ENCODE measurements at places on chromosomes 1 and 21.
A peak's percentile ranks its signal among the peaks of the same experiment; 100 is the strongest.

- DNase-seq, result no peak
These were observed 3.4 kb downstream of the CAPN9 start for GRCh38 chr1:230750576-230750975.

DNA sequence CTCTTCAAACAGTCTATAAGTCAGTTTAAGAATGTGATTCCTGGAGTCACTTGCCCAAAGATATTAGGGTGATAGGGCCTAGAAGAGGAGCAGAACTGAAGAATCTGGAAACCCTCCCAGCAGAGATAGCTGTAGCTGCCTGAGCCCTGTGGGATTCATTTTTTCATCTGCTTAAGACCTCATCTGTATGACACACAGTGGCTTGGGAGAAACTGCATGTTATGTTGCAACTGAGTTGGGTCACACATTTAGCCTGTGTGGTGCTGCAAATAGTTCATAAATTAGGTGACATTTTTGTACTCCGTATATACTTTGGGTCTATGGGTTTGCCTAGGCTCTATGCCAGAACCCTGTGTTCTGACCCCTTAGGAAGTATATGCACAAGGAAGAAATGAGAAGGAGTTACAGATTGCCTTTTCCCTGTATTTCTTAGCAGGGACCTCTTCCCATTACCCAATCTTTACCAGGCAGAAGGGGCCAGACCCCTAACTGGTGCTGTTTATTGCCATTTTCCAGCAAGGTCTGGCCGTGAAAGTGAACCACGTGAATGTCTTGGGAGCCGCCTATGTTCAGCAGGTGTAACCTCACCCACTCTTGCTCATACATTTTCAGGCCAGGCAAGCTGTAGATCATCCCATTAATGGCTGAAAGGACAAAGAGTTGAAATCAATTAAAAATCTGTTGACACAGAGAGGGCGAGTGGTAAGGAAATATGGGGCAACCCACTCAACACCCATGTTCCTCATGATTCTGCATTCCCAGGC lies 41.9 kb upstream of the SLC19A2 start:
- peak; percentile 17 for DNase-seq

DNA sequence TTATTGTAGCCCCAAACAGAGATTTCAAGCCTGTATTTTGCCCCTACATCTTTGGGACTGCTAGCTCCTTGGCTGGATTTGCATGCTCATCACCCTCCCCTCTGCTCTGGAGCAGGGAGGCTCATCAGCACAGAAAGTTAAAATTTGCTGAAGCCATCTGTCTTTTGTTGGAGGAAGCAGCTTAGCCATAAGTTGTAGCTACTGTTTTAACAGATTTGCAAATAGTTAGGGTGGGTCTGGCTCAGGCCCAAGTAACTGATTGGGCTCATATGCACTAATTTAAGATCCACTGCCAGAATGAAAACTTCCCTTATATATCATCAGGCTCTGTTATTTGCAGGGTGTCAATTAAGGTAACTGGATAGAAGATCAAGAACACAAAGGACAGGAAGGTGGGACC lies 307.0 kb downstream of the ZP4 start:
- DNase-seq, result no peak

DNA sequence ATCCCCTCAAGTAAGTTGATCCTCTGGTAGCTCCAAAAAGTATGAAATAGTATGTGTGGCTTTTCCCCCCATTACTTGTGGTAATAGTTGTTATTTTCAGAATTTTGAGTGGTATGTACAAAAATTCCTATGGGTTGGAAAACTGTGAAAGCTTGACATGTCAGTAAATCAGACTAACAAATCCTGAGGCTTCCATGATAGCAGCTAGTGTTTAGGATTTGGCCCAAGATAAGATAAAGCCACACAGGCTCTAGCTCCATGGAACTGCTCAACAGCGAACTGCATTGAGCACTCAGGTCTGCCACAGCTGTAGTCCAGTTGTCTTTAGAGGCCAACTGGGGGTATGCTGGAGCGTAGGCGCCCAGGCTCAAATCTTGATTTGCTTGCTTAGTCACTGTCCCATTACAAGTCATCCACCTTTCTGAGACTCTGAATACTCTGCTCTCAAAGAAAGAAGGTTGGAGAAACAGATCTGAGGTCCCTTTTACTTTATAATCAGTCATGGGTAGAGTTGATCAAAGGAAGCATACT lies 28.7 kb downstream of the ATP1A1 start:
- DNase-seq, result peak; percentile 12

- no peak for DNase-seq
These were observed 54.5 kb downstream of the GNG4 start for GRCh38 chr1:235595079-235595478.

DNA sequence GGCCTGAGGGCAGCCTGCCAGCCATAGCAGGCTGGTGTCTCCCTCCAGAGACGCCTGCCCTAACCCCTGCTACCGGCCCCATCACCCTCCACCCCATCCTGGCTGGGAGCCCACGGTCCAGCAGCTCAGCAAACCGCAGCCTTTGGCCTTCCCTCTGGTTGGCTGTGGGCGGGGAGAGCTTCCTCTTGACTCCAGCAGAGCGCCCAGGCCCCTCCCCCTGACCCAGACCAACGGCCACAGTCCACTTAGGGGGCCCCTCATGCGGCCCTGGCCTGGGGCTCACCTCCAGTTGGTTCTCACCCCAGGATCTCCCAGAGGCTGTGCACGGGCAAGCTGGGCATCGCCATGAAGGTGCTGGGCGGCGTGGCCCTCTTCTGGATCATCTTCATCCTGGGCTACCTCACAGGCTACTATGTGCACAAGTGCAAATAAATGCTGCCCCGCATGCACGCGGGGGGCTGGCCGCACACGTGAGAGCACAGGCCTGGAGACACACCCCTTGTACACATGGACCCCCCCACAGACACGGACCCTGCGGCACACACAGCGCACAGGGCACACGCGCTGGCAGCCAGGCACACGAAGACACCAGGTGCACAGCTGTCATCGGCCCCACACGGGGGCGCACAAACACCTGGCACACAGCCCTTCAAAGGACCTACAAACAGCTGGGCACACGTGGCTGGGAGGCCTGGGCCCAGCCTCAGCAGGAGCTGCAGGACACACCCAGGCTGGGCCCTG lies 3.1 kb downstream of the SMIM1 start:
- peak; percentile 38 for DNase-seq

DNA sequence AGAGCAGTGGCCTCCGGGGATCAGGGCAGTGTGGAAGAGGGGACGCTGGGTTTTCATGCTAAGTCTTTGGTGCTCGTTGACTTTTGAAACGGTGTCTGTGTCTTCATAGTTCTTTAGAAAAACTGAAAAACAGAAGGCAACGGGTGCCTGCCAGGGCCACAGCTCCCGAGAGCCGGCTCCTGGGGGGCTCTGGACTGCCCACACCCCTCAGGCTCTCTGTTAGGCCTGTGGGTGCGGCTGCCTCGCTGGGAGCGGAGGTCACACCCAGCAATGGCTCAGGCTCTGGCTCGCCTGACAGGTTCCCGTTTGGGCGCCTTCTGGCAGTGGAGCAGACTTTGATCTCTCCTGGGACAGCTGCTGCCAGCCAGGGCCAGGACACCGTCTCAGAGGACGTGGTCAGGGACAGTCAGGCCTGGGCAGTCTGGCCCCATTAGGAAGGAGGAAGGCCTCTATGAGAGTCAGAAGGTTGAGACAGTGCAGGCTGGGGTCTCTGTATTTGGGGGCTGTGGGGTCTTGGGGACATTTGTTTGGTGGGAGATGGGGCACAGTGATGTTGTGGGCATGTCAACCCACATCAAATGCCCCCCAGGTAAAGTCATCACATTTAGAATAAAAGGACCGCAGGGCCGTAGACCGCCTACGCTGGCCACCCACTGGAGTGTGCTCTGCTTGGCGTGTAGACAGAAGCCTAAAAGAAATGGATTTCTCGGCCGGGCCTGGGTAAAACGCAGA lies 5.6 kb downstream of the ARHGEF16 start:
- DNase-seq, result no peak

DNA sequence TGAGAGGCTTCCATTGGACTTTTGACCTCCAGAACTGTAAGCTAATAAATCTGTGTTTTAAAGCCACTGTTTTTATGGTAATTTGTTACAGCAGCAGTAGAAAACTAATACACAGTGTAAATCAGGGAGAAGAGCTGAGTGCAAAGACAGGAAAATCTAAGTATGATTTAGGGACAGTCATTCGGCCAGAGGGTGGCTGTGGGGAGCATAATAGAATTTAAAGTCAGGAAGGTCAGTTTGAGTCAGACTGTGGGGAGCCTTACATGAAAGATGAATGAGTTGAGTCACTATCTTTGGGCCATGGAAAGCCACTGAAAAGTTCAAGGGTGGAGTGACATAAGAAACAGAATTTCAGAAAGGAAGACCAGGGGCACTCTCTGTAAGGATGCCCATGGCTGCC lies 52.4 kb upstream of the SSX2IP start:
- no peak for DNase-seq

DNA sequence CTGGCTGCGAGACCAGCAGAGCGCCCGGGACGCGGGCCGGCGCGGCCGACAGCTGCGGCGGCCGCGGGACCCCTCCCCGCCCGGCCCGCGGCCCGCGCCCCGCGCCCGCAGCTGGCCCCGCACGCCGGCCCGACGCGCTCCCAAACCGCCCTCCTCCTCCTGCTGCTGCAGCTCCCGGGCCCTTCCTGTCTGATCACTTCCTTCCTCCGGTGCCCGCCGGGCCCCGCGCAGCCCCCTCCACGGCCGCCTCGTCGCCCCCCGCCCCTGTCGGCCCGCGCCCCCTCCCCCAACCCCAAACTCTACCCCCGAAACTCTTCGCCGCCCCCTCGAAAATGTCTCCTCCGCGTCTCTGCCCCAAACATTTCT lies 594 bp downstream of the LUZP1 start:
- DNase-seq, result no peak

DNA sequence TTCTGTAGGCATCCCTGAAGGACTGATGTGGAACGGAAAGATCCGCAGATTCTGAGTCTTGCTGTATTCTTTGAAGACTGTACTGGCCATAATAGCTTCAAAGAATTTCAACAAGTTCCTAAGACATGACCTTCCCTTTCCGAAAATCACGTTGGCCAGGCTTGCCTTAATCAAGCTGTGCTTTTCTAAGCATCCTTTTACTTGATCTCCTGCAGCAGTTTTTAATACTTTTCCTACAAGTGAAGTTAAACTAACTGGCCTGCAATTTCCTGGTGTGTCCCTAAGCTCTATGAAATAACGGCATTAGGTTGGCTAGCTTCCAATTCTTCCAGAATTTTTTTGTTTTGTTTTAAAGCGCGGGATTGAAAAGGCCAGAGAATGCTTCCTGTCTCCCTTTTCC lies 40.3 kb downstream of the SPAG17 start:
- no peak for DNase-seq

DNA sequence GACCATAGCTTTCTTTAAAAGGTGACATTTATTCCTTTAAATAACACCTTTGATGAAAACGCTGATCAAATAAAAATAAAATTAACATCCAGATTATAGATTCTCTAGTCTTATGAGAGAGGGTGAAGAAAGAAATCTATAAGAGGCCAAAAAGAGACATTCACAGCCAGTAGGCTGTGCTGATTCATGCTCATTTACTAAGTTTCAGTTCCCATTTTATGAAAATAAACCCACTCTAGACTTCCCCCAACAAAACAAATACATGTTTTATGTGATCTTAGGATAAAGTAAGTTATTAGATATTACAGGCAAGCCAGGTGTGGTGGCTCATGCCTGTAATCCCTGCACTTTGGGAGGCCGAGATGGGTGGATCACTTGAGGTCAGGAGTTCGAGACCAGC lies 21.1 kb downstream of the ESRRG start:
- no peak for DNase-seq

GRCh38 chr1:119116725-119117124 lies 23.7 kb downstream of the WARS2 start:
- no peak for DNase-seq

- peak; percentile 68 for DNase-seq
These were observed 42.5 kb upstream of the DISC1 start for GRCh38 chr1:231584117-231584516.

DNA sequence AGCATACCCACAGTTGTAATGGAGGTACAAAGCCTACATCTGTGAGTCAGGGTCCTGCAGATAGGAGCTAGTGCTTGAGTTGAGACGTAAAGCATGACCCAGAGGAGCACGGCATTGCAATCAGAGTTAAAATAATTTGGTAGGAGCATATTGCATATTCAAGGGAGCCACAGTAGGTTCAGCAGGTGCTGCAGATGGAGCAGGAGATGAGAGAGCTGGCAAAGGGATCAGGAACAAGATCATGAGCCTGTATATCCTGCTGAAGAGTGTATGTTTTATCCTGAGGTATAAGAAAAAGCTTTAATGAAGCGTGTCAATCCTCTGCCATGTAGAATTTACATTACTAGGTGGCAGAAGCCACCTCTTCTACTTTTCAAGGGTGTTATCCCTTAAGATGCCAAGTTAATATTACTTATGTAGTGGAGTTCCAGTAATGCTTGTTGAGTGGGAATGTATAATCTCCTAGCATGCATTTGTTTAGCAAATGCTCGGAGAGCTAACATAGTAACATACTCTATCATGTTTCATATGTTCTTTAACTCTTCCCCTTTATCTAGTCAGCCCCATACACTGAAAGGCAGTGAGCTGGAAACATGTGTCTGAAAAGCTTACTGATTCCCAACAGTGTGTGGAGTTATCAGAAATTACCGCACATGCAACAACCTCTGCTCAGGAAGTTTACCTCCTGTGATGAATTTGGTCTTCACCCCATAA lies 300.3 kb downstream of the GRIK1 start:
- no peak for DNase-seq

- peak; percentile 20 for DNase-seq
These were observed 383.0 kb upstream of the NFIA start for GRCh38 chr1:60699325-60699724.

DNA sequence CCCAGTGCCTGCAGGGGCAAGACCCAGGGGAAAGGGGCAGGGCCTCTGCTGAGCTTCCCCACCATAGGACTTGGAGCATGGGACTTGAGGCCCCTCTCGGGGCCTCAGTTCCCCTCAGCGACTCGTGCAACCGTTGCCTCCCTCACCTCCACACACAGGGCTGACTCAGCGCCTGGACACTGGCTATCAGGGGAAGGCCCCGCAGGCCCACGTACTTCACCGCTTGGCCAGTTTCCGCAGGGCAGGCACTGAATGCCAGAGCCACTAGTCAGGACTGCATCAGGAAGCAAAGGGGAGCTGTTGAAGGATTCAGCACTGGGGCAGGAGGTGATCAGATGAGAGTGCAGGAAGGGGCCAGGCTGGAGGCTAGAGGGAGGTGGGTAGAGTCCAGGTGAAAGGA lies 15.5 kb upstream of the FAM131C start:
- peak; percentile 43 for DNase-seq

- no peak for DNase-seq
These were observed 54.4 kb downstream of the EVI5 start for GRCh38 chr1:92730476-92730875.

GRCh38 chr1:228061411-228062084 lies 21.0 kb upstream of the ARF1 start:
- no peak for DNase-seq

- no peak for DNase-seq
These were observed 24.3 kb downstream of the TSPAN2 start for GRCh38 chr1:115065021-115065420.

DNA sequence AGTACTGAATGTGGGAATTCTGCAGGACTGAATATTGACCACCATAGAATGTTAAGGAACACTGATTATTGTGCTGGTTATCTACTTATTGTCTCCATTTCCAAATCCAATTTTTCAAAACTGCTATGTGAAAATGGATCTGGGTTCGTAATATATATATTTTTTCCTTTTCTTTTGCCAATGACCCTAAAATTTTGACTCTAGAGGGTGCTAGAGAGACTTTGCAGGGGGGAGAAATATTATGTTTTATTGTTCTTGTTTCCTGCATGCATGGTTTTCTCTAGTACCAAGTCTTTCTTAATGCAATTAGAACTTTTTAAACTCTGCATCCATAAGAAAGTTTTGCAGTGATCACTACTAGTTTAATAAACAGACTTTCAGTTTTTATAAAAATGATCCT lies 1256.9 kb downstream of the BRINP3 start:
- DNase-seq, result no peak
